NCI-H1417 treated with DMSO at 0.1 percent for 48 hours (cell line): ENCODE measurements at places on chromosomes 16 and 17.

- DNase-seq, result peak; percentile 90
These were observed 7.4 kb upstream of the CACNA1H start for GRCh38 chr16:1145383-1146100.

DNA sequence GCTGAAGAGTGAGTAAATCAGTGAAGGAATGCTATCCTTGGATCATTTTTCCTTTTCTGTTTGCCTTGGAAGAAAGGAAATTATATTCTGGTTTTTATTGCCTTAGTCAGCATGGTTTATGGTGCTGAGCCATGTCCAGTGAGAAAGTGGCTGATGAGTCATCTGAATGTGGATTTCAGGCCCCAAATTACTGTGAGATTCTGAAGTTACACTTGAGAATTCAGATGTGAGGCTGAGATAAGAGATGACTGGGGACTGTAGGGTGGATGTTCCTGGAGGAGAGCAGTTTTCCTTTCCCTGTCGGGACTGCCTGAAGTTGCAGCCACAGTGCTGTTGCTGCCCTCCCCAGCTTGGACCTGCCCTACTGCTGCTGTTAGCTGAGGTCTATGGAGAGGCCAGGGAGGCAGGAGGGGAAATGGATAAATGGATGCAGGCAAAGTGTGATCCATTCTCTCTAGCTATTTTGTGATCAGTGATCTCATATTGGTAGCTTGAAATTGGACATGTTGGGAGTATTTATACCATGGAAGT lies 4.2 kb upstream of the MAP3K14 start:
- no peak for DNase-seq

DNA sequence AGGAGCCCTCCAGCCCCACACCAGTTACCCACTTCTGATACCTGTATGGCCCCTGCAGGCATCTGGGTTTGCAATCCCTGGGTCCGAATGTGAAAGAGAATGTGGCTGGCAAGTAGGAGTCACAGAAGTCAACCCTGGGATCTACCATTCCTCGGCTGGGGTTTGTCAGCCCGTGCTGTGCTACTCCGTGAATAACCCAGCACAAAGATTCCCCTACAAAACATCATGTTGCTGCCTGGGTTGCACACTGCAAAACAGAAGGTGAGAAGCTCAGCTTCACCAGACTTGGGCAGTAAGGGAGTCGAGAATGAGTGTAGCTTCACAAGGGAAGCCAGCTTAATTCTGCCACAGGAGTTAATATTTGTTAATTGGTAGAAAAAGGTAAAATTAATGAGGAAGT lies 137.1 kb downstream of the ZFHX3 start:
- no peak for DNase-seq

DNA sequence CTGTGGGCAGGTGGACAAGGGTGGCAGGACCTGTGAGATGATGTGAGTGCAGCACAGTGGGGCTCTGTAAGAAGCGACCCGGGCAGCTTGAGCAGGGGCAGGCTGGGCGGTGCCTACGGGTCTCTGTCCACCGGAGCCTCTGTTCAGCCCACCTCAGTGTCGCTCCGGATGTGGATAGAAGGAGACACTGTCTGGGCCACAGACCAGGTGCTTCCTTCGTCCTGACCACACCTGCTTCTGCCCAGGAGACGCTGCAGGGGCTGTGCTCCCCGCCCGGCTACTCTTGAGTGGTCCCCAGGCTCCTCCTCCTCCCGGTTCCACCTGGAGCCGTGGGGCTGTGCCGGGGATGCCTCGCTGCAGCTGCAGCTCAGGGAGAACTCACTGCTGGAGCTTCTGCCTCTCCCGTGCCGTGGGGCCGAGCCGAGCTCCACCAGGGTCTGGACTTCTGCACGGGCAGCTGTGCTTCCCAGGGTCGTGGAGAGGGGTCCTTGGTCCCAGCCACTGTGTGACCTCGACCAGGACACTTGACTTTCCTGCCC lies 21.5 kb downstream of the METRNL start:
- no peak for DNase-seq

- DNase-seq, result no peak
These were observed 299.8 kb upstream of the PSMD7 start for GRCh38 chr16:73996624-73997339.

GRCh38 chr17:44941712-44942331 lies 5.8 kb downstream of the KIF18B start:
- no peak for DNase-seq

DNA sequence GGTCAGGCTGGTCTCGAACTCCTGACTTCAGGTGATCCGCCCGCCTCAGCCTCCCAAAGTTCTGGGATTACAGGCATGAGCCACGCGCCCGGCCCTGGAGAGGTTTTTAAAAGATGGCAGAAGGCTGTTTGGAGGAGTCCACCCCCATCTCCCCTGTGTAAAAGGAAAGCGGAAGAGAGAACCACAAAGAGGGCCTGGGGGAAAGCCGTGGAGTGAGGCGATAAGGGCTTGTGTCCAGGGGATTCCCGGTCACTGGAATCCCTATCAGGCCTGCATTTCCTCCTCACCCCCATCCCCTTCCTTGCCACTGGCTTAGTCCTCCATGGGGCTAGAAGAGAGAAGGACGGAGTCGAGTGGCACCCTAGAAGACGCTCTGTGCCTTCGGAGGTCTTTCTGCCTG lies at the start of gene GP1BA:
Gene GP1BA, plus strand, starts transcription at position 315 of the 400 bp plus-strand sequence. CDS start 328 bp downstream, outside the sequence.
- no peak for DNase-seq
